DMS79 treated with DMSO at 0.1 percent for 48 hours (cell line): ENCODE measurements at places on chromosomes 6 and 20.
A peak's percentile ranks its signal among the peaks of the same experiment; 100 is the strongest.

DNA sequence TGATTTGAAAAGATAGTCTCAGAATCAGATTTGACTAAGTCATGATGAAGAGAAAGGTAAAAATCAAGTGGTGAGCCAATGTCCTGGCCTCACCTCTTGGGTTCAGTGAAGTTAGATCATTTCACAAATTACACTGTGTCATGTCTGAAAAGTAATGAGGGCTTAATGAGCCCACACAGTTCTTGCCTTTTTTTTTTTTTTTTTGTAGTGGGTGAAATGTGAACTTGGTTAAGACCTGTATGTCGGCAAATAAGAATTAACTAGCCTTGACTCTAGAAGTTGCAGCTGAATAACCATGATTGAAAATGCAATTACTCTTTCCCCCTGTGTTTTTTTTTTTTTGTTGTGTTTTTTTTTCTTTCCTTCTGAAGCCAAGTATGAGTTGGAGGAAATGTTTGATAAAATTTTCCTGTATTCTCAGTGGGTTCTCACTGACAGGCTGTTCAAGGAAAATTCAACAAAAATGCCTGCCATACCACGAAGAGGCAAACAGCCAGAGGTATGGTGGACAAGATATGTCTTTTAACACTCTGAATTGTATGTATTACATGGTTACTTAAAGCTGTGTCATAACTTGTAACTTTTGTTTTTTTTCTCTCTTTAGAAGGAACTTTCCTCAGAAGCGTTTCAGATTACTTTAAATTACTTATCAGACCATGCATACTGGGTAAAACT is 135.2 kb upstream of the MLIP start:
- DNase-seq: no peak

DNA sequence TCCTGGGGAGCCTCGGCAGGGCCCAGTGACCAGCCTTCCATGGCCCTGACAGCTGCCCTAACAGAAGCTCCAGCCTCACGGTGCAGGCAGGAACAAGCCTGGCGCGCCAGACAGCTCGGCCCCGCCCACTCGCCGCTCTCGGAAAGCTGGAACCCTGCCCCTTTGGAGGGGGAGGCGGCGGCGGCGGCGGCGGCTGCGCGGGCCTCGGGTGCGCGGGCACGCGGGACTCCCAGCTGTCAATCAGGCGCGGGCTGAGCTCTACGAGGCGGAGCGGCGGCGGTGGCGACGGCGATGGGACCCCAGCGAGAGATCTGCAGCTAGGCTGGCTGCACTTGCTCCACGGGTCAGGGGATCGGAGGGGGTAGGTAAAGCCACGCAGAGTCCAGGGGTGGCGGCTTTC is at the start of gene NRSN1:
NRSN1 (plus strand) TSS at position 236 of the 400 bp plus-strand sequence. CDS start 8,113 bp downstream, outside the sequence.
- DNase-seq: peak; percentile 76

- DNase-seq: no peak
Measured at GRCh38 chr6:21992178-21992967, 304.5 kb downstream of the PRL start.

DNA sequence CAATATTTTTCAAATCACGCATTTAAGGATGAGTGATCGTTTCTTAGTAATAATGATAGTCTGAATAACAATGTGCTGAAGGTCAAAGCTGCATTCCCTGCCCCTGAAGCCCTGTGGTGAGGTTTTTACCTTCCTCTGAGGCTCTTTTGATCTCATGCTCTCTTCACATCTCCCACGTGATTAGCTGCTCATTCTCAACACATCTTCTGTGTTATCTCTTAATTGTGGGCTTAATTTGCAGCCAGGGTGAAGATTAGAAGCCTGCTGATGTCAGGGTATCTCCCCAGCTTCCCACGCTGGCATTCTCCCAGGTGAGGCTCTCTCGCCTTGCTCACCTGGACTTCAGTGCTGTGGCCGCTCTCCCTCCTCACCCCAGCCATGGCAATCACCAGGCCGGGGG is 109.7 kb upstream of the FOXQ1 start:
- DNase-seq: no peak

DNA sequence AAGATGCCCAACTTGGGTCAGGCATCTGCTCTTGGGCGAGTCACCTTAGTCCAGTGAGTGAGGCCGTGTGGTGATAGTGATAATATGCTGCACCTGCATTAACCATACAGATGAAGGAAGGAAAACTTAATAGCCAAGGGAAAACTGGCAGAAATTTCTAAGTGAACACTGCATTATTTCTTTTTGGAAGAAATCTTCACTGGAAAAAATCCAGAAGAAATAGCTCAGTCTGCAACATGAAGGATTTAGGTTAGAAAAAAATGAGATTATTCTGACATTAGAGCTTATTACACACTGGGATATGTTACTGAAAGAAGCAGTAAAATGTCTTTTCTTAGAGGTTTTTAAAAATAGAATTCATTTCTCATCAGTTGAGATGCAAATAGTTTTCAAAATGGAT is 947.3 kb downstream of the KIF16B start:
- DNase-seq: no peak

- no peak for DNase-seq
Measured at GRCh38 chr6:20366082-20366830, 35.4 kb upstream of the E2F3 start.

DNA sequence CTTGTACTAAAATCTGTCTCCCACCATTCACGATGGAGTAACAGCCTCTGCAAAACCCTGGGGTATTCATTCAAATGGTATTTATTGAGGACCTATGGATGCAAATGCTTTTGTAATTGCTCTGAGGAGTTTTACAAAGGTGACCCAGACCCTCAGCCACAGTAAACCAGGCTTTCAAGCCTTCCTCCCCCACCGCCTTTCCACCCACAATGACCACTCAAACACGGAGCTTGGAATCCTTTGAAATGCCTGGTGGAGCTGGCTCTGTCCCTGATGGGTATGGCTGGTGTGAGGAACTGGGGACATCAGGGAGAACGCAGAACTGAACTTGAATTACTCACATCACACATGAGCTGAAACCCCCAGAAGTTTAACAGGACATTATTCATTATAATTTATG is 246.4 kb downstream of the CDH26 start:
- DNase-seq: no peak

GRCh38 chr20:31676609-31676989 is 38.9 kb downstream of the COX4I2 start:
- DNase-seq: no peak

- DNase-seq: no peak
Measured at GRCh38 chr6:132161283-132161682, 210.1 kb upstream of the CCN2 start.

DNA sequence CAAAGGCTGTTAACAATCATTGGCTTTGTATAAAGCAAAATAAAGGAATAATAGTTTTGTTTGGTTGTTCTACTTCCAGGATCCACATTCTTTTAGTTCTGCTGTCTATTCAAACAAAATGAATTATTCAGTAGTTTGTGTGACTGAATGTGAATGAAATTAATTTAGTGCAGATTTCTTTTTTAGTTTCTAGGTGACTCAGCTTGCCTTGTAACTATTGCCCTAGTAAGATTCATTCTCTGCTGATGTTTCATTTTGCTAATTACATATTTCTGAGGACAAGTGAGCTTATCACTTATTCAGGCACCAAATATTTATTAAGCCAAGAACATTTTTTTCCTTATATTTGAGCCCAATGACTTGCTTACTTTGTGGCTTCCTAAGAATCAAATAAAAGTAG is 46.5 kb upstream of the RIPOR2 start:
- DNase-seq: no peak

GRCh38 chr6:40688214-40688761 is 101.1 kb upstream of the LRFN2 start:
- DNase-seq: peak; percentile 20

DNA sequence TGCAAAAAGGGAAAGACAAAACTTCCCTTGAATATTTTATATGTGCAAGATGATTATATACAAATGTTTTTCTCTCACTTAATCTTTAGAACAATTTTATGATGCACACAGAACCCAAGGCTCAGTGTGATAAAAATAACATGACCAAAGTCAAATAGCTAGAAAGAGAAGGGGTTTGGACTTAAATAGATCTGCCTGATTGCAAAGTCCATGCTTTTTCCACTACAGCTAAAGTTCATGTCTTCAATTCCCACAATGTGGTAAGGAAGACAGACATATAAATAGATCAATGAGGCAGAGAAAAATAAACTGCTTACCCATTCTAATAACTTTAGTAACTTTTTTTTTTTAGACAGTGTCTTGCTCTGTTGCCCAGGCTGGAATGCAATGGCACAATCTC is 143.8 kb downstream of the CDK19 start:
- no peak for DNase-seq

DNA sequence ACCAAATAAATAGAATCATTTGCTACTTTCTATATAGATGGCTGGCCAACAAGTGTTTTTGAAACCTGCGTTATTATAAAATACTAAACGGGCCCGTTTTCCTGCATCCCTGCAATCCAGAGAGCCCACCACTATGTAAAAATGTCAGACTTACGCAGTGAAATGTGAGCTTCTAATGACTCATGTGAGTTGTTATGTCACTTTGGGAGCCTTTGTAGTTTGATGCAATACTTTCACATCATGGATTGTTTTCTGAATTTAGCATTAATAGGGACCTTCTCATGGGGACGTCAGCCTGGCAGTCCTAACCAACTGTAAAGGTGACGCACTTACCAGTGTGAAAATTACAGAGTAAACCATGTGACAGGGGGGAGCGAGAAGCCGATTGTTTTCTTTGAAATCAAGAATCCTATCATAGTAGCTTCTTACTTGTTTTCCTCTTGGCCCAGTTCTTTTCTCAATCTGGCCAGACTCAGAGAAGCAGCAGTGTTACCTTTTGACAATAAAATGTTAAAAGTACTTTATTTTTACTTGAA is 75.3 kb downstream of the SSR1 start:
- DNase-seq: no peak

DNA sequence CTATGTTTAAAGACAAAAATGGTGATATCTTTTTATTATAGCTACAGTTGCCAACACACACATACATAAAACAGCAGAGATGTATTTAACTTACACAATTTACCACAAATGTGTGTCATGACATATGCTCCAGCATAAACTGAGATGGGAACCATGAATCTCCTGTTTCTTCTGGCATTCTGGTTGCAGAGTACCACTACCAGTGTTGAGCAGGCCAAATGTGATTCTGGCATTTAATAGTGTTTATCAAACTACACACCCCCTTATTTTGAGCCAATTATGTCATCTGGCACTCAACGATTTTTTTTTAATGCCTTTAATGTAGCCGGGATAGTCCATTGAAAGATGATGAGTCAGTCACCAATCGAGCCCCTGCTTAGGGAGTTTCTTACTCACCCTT is 59.0 kb upstream of the TPD52L1 start:
- no peak for DNase-seq
